Lower lobe of right lung (tissue), 2 donors: ENCODE measurements at places on chromosomes 13 and 19. TPM values are rescaled to one million over a fixed set of nuclear protein-coding genes. Genes with fewer than 3 reads are reported as not detected.

Gene POU2F2
- total RNA-seq = 6.1 TPM

DNA sequence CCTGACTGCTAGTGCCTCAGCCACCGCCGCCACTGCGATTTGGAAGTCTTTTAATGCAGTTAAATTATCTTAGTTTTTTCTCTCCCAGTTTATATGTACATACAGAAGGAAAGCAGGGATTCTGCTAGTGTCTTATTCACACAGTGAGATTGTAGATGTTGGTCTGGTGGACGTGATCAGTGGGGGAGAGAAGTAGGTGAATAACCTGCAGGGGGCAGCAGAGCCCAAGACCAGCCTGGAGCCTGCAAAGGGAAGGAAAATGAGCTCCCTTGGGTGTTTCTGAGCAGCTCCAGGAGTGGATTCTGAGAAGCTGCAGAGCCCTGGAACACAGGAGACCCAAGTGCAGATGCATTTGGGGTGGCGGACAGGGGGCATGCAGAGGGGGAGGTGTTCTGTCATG, 26.3 kb downstream of the ZNF844 start:
- no peak overlapping the region for H3K27ac ChIP-seq
- peak; percentile 71 for DNase-seq
- H3K4me3 ChIP-seq = no peak overlapping the region
- H3K4me1 ChIP-seq = peaks cover 12% of the 10 kb centered on the region
- no peaks in the 10 kb centered on the region for H3K36me3 ChIP-seq

- peaks cover 93% of the 10 kb centered on the region for H3K4me1 ChIP-seq
- H3K4me3 ChIP-seq = no peak overlapping the region
- no peaks in the 10 kb centered on the region for H3K27me3 ChIP-seq
- peaks cover 6% of the 10 kb centered on the region for H3K36me3 ChIP-seq
- peak; percentile 93 for DNase-seq
These were observed 43.2 kb downstream of the MLLT1 start for GRCh38 chr19:6236310-6237291.

- no peaks in the 10 kb centered on the region for H3K36me3 ChIP-seq
- H3K4me1 ChIP-seq = no peaks in the 10 kb centered on the region
- H3K27me3 ChIP-seq = no peaks in the 10 kb centered on the region
These were observed 656.6 kb downstream of the TBC1D4 start for GRCh38 chr13:74825152-74825937.

- no peak overlapping the region for H3K27ac ChIP-seq
- H3K36me3 ChIP-seq = no peaks in the 10 kb centered on the region
- no peak overlapping the region for H3K4me3 ChIP-seq
- H3K4me1 ChIP-seq = no peaks in the 10 kb centered on the region
These were observed 306.0 kb downstream of the GPC5 start for GRCh38 chr13:91704398-91704797.
